ENCODE measurements at places on chromosomes 2 and 18. TPM values are rescaled to one million over a fixed set of nuclear protein-coding genes. Genes with fewer than 3 reads are reported as not detected.

Gene RAD51AP2
- total RNA-seq, result 0.14 TPM

Gene KCNG3
- total RNA-seq, result not detected

Gene SERPINB8
- 17.1 TPM for total RNA-seq

Gene FSIP2
- total RNA-seq, result 0.85 TPM

Gene EPC2
- 3.0 TPM for total RNA-seq

Gene MAP4K4
- total RNA-seq, result 42.4 TPM

Gene CFAP65
- total RNA-seq, result not detected

Gene PDE11A
- total RNA-seq, result not detected

Gene ST8SIA5
- not detected for total RNA-seq

Gene PLB1
- total RNA-seq, result 2.2 TPM

Gene ARL5A
- 65.0 TPM for total RNA-seq

Gene SCTR
- not detected for total RNA-seq

Gene RESP18
- not detected for total RNA-seq

Gene CCDC148
- total RNA-seq, result 0.14 TPM

Gene SUMO1
- total RNA-seq, result 89.4 TPM

Gene KCNE4
- total RNA-seq, result 0.35 TPM

Gene KCNJ3
- total RNA-seq, result not detected

Gene RAX
- not detected for total RNA-seq

Gene IL18R1
- 1.2 TPM for total RNA-seq

Gene DSC3
- 148 TPM for total RNA-seq

Gene MAP3K19
- not detected for total RNA-seq

Gene MYO7B
- not detected for total RNA-seq

Gene EML4
- total RNA-seq, result 21.5 TPM

Gene VIL1
- not detected for total RNA-seq

Gene ADD2
- total RNA-seq, result not detected

Gene ANKRD30B
- not detected for total RNA-seq

Gene ABCB11
- 0.28 TPM for total RNA-seq

Gene MAPK4
- not detected for total RNA-seq

Gene FBLN7
- not detected for total RNA-seq

Gene DYNAP
- total RNA-seq, result not detected

Gene CNTNAP5
- total RNA-seq, result not detected

Data from airway epithelial cell (primary cell).